ENCODE measurements at places on chromosomes 3 and 15.

DNA sequence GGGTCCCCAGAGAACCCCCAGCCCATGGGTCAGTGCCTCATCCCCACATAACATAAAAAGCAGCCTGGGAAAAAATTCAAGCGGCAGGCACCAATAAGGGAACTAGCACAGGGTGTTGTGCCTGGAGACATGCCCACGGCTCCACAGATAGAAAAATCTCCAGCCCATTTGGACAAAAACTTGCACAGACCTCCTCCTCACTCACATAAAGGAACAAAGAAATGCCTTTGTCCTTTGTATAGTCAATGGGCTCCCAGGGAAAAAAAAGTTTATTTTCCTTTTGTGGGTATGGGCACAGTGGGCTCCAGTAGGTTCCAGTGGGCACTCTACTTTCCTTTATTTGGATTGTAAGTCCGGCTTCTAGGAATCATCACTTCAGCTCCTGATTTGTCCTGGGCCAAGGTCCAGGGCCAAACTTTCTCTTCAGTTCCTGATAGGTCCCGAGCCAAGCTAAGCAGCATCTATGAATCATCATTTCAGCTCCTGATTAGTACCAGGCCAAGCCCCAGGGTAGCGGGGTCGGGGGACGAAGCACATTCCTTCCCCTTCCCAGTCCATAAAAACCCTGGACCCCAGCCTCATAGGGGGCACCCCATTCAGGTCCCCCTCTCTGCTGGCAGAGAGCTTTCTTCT is 1.6 kb upstream of the DNAH12 start:
- no peak for DNase-seq

- no peak for DNase-seq
Observed at GRCh38 chr15:29952225-29952624, 130.0 kb upstream of the TJP1 start.

DNA sequence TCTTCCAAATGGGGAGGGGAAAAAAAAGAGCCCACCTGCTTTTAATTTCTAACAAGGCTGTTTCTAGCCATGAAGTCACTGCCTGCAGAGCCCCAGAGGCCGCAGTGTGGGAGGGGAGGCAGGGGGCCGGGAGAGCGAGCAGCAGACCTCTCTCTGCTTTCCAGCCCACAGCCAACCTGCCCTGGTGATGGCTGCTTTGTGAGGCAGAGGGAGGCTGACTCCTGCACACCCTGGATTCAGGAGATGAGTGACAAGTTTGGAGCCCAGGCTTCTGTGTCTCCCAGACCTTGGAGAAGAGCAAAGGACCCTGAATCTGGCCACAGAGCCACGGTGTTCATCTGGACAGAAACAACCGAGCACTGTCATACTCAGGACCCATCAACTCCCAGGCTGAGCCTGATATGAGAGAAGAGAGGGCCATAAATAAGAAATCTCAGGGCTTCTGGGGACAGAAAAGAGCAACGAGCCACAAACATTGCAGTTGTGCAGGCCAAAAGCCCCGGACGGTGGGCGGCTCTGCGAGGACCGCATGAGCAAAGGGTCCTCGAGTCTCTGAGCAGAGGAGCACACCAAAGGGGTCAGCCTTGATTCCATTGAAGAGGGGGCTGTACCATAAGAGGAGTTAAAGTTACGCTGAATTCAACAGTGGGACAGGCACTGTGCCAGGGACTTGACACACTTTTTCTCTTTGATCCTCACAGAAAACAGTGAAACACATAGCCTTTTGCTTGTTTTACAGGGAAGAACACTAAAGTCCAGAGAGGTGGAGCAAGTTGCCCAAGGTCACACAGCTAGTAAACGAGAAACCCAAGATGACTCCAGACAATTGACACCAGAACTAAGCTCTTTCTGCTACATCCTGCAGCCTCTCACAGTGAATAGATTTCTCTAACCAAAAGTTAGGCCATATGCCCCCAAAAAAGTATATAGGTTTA is 97.2 kb downstream of the SEMA5B start:
- no peak for DNase-seq

DNA sequence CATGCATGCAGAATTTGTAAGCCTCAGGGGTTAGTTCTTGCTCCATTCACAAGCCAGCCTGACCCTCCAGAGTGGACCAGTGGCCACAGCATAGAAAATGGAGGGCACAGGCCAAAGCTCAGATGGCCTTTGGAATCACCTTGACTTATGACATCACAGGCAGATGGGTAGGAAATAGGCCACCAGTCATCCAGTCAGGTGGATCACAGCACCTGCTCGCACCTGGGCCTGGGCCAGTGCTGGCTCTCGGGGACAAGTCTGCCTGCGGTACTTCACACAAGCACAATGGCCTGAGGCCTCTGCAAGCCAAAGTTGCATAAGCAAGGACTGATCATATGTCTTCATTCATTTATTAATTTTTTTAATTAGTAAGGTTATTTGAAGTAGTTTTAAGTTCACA is 39.3 kb downstream of the PPCDC start:
- no peak for DNase-seq

GRCh38 chr3:76679541-76679940 is 360.4 kb upstream of the ROBO2 start:
- DNase-seq = no peak

- no peak for DNase-seq
Observed at GRCh38 chr3:134378384-134378783, 4.1 kb upstream of the AMOTL2 start.

- no peak for DNase-seq
Observed at GRCh38 chr3:35223632-35224394, 415.5 kb upstream of the ARPP21 start.

DNA sequence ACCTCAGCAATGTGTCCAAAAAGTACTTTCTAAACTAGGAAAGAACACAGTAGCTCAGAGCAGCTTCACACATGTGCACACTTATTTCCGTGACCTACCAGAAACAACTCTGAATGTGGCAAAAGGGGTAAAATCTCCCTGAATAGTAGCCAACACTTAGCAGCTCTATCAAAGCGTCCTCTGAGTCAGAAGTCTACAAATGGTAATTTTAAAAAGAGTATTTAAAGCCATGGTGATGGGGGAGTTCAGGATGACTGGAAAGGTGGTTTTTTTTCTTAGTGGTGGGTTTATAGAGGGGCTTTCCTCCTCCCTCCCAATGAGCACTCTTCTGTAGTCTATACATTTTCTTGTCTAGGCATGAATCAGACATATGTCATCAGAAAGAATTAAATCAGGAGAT is 223.8 kb upstream of the PRICKLE2 start:
- no peak for DNase-seq

DNA sequence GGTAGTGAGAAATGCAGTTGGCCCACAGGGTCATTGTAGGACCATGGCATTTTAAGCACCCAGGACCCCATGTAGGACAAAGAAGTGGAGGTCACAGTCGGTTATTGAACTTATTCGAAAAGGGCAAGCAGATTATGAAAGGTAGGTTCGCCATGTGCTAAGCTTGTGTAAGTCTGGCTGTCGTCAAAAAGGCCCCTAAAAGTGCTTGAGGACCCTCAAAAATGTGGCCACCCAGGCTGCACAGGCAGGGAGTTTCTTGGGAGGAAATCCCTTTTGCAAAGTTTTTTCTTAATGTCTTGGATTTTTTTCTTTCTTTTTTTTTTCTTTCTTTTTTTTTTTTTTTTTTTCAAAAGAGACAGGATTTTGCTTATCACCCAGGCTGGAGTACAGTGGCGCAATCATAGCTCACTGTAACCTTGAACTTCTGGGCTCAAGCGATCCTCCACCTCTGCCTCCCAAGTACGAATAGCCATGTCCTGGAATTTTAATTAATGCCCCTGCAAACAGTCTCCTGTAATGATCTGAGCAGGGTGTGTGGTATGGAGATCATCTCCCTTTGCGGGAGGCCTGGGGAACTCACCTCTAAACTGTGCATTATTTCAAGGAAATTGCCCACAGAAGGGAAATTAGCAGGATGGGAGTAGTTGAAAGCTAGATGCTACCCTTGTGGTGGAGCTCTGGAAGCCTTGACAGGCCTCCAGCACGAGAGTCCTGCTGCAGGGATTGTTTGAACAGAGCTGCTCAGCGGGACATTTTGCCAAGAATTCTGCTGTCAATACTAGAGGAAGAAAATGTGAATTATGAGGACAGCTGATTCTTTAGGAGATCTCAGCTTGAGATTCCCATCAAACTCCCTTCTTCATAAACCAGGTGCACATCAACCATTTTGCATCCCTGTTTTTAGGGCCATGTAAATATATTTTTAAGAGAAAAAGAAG is 28.4 kb downstream of the THSD4 start:
- no peak for DNase-seq

GRCh38 chr3:69409011-69409410 is 23.1 kb upstream of the FRMD4B start:
- no peak for DNase-seq

- DNase-seq = no peak
Observed at GRCh38 chr3:11382146-11382745, 110.0 kb downstream of the ATG7 start.

DNA sequence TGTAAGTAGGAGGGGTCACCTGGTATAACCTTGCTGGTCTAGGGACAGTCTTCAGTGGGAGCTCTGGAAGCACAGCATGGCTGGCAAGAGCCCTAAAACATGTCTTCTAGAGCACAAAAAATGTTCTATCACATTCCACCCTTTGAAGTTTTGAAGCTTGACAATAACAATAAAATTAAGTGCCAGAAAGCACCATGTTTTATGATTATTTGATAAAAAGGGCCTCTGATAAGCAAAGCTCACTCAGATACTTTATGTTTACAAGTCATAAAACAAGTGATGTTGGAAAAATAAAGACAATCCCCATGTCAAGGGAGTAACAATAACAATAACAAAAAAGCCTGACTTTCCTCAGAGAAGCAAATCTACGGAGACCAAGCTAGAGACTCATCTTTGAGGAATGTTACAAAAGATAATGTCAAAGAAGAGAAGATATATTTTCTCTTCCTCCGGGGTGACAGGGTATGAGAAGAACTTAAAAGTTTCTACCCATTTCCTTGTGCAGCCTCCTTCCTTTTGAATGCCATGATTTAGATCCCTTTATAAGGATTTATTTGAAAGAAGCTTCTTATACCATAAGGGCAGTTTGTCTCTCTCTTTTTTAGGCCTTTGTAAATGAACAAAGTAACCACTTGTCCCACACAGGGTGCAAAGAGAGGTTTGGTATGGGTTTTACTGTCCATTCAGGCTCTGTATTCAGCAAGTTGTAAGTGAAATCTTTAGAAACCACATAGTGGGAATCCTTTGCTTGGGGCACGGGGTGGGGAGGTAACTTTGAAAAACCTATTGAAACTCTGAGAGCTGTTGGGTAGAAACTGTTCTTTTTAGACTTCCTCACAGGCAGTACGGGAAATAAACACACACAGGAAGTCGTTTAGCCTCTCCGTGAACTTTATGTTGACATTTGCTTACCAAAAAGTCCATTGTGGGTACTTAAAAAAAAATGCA is 109.6 kb upstream of the RBMS3 start:
- DNase-seq = no peak

GRCh38 chr3:66748175-66748876 is 247.5 kb upstream of the LRIG1 start:
- no peak for DNase-seq

GRCh38 chr15:74920456-74920855 is 13.8 kb upstream of the FAM219B start:
- DNase-seq = no peak

GRCh38 chr3:171979081-171979480 is 60.3 kb upstream of the FNDC3B start:
- DNase-seq = no peak

DNA sequence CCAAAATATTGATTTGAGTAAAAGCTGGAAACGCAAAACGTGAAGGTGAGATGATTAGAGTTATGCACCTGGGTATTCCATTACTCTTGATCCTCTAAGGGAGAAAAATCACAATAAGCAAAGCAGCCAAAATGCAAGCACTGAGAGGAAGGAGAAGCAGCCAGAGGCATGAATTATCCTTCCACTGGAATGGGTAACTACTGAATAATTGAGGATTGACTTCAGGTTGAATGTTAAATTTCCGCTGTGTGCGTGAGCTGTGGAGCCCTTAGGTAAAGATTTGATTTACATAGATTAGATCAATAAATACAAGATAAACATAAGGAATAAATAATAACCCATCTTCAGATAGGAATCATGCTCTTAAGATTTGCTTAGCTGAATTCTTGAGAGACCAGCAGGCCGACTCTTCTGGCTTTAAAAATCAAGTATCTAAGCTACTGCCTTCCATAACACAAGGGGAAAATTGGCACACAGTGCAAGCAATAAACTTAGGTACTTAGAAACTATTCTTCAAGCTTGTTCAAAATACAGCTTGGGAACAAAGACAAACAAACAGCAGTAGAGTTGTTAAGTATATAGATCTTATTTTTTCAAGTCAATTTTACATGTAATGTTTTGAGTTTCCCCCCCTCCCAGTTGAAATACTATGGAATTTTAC is 1459.5 kb downstream of the ZPLD1 start:
- no peak for DNase-seq

DNA sequence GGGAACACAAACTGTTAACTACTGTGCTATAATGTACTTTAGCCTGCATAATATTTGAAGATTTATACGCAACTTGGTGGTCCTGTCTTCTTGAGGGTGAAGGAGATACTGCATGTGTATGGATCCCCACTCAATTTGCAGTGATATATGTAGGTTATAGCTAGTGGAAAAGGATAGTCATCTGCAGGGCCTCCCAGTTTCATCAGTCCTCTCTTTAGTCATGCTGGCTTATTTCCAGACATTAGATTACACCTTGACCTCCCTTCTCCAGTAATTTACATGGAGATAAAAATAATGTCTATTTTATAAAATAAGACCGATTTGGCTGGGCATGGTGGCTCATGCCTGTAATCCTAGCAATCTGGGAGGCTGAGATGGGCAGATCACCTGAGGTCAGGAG is 3.7 kb downstream of the NR1D2 start:
- no peak for DNase-seq

DNA sequence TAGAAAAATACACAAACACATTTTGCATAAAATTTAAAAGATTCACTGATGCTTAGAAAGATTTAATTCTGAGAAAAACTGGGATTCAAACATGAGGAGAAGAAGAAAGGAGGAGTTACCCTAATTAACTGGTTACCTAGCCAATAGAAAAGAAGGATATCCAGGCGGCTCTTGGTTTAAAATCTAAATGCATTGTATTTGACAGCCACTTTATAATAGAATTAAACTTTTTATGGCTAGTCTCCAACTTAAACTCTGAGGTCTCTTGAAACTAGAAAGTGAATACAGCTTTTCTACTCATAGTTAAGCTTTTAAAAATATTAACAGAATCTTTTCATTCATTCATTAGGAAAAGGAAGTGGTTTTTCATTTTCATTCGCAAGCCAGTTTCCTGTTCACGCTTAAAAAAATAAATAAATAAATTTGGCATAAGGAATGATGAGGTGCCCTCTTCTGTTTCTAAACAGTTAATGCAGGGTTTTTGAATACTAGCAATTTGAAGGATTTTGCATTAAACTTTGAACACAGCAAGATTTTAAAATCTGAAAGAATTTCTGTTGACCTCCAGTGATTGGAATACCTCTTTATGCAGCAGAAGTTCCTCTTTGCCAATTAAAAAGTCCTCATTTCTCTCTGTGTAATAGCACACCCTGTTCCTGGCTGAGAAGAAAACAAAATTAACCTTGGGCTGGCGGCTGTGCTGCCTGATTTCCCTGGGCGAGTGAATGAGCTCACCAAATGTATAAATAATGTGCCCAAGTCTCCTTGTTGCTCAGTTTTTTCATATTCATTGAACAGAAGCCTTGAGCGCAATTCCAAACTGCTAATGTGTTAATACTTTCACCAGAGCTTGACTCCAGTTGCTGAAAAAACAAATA is 105.1 kb downstream of the ZMAT3 start:
- DNase-seq = no peak
